ENCODE measurements at places on chromosomes 11 and 22. TPM values are rescaled to one million over a fixed set of nuclear protein-coding genes. Genes with fewer than 3 reads are reported as not detected.

DNA sequence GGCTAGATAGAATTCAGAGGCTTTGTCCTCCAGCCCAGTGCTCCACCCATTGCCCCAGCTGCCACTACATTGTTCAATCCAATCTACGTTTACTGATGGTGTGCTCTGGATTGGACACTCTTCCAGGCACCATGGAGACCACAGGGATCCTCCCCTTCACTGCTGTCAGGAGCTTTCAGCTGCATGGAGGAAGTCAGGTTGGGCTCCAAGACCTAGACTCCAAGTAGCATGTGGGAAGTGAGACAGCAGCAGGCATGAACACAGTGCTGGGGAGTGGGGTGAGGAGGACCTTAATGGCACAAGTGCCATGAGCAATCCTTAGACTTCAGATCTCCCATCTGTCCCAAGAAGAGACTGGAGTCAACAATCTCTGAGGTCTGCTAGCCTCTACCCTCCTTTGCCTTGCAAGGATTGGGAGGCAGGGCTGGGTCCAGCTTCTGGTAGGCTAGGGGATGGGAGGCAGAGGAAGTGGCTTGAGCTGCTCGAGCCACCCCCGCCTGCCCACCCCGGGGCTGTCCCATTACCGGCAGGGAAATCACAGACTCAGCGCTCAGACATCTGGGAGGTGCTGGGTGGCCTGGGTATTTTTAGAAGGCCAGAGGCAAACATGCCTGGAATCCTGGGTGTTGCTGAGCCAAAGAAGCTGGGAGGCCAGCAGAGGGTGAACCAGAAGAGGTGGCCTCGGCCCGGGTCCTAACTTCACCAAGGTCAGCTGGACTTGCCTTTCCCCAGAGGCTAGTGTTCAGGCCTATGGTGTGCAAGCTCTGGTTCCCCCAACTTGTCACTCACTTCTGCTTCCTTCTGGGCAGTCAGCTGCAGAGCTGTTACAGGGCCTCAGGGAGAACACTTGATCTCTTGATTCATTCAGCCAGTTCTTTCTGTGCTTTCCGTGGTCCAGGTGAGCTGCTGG is 15.2 kb upstream of the FCHSD2 start:
- H3K4me1 ChIP-seq: peaks cover 45% of the 10 kb centered on the region
- DNase-seq: no peak
- no peaks in the 10 kb centered on the region for H3K36me3 ChIP-seq

Gene UCP3
- total RNA-seq: 2.9 TPM

DNA sequence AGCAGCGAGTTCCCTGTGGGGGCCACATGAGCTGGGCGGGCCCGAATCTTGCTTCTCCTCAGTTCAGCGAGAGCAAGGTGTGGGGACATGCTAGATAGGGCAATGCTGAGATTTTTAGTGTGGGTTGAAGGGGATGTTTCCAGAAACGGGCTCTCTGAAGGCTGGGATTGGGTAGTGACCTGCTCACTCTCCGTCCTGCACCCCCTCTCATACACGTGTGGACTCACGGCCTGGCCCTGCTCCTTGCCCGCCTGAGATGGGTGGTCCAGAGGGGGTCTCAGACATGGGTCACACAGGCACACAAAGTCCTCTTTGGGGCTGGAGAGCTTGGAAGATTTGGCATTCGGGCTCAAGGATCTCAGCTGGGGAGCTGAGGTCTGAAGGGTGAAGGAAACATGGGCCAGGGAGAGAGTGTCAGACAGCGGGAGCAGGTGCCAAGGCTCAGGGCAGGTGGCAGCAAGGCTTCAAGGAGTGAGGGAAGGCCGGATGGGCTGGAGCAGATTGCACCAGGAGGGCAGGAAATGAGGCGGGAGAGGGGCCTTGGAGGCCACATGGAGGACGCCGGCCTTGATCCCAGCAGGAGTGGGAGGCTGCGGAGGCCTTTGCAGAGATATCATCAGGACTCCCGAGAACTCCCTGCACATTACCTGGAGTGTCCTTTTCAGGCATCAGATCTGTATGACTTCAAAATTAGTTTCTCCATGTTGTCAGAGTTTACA is 74.1 kb downstream of the PARVB start:
- no peak for DNase-seq
- H3K4me1 ChIP-seq: no peaks in the 10 kb centered on the region
- no peaks in the 10 kb centered on the region for H3K36me3 ChIP-seq
- H3K4me3 ChIP-seq: no peak overlapping the region

DNA sequence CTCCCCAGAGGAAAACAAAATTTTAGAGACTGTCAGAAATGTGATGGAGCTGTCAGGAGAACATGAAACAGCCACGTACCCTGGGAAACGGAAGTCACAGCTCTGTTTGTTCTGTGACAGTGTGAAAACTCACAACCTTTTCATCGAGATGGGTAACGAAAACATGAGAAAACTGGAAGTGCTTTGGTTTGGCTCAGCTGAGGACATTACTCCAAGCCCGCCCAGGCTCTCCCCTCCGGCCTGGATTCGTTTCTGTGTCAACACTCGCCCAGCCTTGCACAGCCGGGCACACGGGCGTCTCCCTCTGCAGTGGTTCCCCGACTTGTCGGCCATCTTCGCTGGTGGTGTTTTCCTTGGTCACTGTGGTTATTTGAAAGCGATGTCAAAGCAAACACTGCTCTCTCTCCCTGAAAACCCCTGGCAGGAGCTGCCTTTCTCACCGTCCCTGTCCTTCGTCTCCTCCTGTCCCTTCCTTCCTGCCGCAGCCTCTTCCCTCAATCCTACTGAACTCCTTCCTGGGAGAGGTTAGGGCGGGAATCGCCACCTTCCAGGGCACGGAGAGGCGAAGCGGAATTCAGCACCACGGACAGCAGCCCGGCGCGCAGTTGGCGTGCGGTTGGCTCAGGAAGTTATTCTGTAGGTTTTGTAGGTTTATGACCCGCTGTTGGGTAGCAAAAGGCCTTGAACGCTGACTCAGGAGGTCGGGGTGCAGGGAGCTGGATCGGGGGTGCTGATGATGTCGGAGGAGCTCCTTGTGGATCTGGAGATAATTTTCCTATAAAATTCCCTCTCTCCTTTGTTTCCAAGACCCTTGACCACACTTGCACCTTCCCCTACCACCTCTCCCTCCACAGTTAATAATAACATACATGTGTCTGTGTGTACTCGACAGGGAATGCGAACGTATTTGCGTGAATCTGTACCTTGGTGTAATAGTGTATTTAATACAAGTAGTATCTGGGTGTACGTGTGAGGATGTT is 13.1 kb upstream of the RPS19BP1 start:
- DNase-seq: peak; percentile 73
- H3K36me3 ChIP-seq: no peaks in the 10 kb centered on the region
- peaks cover 24% of the 10 kb centered on the region for H3K4me1 ChIP-seq
- H3K27ac ChIP-seq: no peak overlapping the region

GRCh38 chr11:18599739-18600230 is at the start of gene MISFA:
Gene MISFA (plus strand): TSS chr11:18599789. CDS start chr11:18599929, 140 bp downstream.
- no peak within 1 kb of the TSS for H3K27ac ChIP-seq
- H3K4me3 ChIP-seq: no peak within 1 kb of the TSS
- H3K36me3 ChIP-seq: no peaks in the 10 kb centered on the region
- no peaks in the 10 kb centered on the region for H3K27me3 ChIP-seq

DNA sequence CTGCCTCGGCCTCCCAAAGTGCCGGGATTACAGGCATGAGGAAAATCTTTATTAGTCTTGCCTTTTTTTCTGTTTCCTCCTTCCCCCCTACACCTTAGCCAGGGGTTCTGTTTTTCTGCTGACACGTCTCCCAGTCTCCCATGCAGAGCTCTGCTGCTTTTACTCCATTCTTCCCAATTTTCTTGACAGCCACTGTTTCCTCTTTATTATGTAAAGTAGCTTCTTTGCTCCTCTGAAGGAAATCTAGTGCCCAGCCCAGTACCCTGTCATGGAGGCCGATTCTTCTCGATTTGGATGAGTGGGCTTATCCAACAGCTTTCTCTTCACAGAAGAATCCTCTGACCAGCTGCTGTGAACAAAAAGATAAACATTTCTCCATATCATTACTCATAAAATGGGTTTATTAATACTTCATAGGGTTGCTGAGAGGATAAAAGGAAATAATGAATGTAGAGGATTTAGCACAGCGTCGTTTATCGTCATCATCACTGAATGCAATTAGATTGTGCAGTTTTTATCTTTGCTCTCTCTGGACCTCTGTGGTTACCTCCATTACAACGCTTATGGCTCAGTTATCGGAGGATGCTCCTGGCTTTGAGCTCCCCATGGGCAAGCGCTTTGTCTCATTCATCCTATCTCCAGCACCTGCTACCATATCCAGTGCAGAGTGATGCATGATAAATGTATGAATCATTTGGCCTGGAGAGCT is 375.6 kb upstream of the C11orf87 start:
- no peaks in the 10 kb centered on the region for H3K4me1 ChIP-seq
- no peaks in the 10 kb centered on the region for H3K27me3 ChIP-seq
- no peaks in the 10 kb centered on the region for H3K36me3 ChIP-seq
- DNase-seq: no peak
- H3K4me3 ChIP-seq: no peak overlapping the region
